Suprapubic skin (tissue), 4 donors: ENCODE measurements at places on chromosomes 5 and 9.

DNA sequence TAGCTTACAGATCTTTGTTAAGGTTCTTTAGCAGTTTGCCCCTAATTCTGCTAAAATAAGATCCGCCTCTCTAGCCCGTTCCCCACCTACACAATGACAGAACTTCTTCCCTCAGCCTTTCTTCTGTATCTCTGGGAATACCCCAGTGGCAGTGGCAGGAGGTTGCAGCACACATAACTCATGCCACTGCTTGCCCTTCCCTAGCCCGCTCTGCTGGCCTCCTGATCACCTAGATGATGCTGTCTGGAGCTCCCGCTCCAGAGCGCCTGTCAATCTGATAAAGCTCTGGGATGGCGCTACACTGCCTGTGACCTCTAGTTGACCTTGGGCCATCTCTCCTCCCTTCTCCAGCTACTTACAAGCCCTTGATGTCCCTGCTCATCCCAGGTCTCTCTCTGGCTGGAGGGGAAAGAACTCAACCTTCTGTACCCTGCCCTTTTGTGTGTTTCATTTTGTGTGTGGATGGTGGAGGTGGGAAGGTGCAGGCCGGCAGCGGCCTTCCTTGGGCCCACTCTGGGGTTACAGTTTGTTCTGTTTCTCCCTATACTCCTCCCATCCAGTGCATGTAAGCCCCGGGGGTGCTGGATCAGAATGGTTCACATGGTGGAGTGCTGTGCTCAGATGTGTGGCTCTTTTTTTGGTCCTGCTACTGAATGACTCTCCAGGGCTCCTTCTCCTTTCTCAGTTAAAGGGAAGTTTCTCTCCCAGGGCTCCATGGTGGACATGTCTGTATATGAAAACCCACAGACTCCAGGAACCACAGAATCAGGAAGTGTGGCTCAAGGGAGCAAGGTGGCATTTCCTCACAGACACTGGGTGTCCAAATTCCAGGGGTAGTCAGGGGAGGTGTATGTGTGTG, 29.1 kb downstream of the MTX3 start:
- H3K27ac ChIP-seq = no peak overlapping the region
- no peak overlapping the region for H3K4me3 ChIP-seq
- H3K27me3 ChIP-seq = no peaks in the 10 kb centered on the region
- H3K36me3 ChIP-seq = no peaks in the 10 kb centered on the region

- no peak overlapping the region for H3K27ac ChIP-seq
- H3K36me3 ChIP-seq = no peaks in the 10 kb centered on the region
- no peaks in the 10 kb centered on the region for H3K27me3 ChIP-seq
- H3K4me1 ChIP-seq = no peaks in the 10 kb centered on the region
Measured at GRCh38 chr5:5025098-5025773, 114.9 kb upstream of the ADAMTS16 start.

DNA sequence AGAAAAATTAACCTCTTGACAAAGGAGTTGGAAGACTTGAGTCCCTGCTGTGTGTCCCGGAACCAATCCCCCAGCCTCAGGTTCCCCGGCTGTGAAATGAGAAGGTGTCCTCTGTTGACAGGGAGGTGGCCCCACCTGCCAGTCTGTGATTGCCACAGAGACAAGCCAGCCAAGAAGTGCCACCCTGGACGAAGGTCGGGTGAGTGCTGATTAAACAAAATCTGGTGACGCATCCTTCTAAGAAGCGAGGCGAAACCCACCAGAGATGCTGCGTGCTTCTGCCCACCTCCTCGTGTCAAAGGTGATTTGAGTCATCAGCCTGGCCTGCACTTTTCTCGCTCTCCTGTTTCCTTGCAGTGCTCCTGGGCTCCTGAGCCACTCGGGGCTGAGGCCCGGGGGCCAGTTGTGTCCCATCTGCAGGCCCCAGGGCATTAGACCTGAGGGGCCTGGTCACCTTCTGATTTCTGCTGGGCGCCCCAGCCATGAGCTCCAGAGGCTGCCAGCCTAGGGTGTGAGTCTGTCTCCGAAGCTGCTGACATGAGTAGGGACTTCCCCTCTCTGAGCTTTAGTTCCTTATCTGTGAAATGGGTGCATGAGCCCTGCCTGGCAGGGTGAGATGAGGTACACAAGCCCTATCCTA, 28.7 kb downstream of the NEK6 start:
- H3K4me1 ChIP-seq = peaks cover 58% of the 10 kb centered on the region
- no peak for DNase-seq
- H3K27ac ChIP-seq = peak overlapping the region; percentile 76
- H3K36me3 ChIP-seq = peaks cover 4% of the 10 kb centered on the region
- H3K4me3 ChIP-seq = no peak overlapping the region
- no peaks in the 10 kb centered on the region for H3K27me3 ChIP-seq

GRCh38 chr5:172159016-172159415, 29.0 kb downstream of the STK10 start:
- H3K27me3 ChIP-seq = no peaks in the 10 kb centered on the region
- no peaks in the 10 kb centered on the region for H3K36me3 ChIP-seq
- H3K4me3 ChIP-seq = no peak overlapping the region
- no peak overlapping the region for H3K27ac ChIP-seq

DNA sequence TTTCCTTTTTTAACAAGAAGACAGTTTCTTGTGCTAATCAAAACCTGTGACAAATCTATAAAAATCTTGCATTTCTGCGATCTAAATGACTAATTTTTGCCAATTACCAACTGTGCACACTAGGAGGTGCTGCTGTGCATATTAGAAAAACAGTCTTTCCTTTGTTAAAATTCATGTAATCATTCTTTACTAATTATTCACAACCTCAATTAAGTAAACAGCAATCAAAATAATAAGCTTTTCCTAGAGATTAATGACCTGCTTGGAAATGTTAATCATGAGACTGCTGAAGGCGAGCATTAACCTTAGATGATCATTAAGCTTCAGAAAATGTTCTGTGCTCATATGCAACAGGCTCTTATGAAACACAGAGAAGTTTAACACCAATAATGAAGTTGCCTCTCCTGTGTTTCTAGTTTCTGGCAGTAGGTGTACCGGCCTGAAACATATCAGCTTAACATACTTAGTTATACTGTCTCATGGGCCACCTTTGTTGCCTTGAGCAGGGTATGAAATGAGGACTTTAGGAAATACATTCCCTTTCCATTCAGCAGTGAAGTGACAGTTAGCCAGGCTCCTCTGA, 17.7 kb downstream of the RFESD start:
- no peaks in the 10 kb centered on the region for H3K36me3 ChIP-seq
- no peak overlapping the region for H3K4me3 ChIP-seq
- no peak overlapping the region for H3K27ac ChIP-seq
- no peaks in the 10 kb centered on the region for H3K27me3 ChIP-seq
- DNase-seq = no peak
- H3K4me1 ChIP-seq = peaks cover 5% of the 10 kb centered on the region

GRCh38 chr9:5622016-5622415, 6.9 kb upstream of the RIC1 start:
- no peak overlapping the region for H3K4me3 ChIP-seq
- H3K4me1 ChIP-seq = peaks cover 39% of the 10 kb centered on the region

DNA sequence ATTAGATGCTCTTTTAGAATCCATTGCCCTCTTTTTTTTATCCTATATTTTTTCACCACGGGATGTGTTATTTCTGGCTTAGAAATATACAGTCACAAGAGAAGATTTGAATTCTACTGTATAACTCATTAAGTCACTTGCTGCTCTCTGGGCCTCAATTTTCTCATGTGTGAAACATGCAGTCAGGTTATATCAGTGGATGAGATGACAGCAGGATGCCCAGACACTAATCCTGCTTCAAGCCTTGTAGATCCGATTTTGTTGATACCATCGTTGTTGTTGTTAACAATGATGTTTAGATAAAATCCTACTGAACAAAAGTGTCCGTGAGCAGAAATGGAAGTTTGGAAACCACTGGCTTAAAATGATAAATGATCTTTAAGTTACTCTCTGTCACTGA, 421.9 kb upstream of the DMAC1 start:
- H3K27me3 ChIP-seq = no peaks in the 10 kb centered on the region
- H3K27ac ChIP-seq = no peak overlapping the region
- DNase-seq = no peak
- no peaks in the 10 kb centered on the region for H3K36me3 ChIP-seq
- H3K4me3 ChIP-seq = no peak overlapping the region

DNA sequence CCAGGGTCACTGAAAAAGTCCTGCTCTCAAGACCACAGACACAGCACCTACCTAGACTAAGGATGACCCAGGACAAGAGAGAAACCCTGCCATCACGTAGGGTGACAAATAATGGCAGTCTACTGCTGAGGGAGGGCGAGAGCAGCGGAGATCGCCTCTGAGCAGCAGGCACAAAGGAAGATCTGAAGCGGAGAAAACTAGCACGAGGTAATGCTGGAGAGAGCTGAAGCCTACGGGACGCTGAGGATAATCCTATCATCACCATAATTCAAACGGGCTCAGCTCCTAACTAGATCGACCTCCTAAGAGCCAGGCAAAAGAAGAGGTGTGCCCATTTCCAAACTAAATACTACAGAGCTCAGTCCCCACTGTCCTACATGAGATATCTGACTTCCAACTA, 41.3 kb downstream of the FBXO10 start:
- H3K27ac ChIP-seq = no peak overlapping the region
- H3K27me3 ChIP-seq = no peaks in the 10 kb centered on the region
- peaks cover 15% of the 10 kb centered on the region for H3K36me3 ChIP-seq
- DNase-seq = no peak

DNA sequence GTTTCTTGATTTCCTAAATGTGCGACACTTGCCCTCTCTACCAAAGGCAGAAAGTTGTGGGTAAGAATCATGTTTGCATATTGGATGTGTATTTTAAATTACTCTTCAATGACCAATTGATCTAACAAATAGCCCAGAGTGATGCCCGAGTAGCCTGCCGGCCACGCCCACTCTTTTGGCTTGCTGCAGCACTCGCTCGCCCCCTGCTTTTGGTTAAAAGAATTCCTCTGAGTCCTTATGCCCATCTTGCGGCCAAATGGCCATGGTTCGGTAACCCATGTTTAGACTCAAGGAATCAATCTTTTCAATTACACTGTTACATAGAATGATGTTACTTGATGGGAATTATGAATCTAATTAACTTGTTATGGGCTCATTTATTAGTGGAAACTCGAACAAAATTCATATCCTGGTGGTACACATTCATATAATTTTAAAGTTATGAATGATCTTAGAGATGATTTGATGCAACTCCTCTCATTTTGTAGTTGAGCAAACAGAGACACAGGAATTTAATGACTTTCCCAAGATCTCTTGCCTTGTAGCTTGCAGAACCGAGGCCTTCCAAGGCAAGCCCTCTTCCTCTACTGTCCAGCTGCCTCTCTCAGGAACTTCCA, 36.5 kb downstream of the PPIC start:
- no peak overlapping the region for H3K4me3 ChIP-seq
- no peak overlapping the region for H3K27ac ChIP-seq
- peaks cover 5% of the 10 kb centered on the region for H3K36me3 ChIP-seq
- H3K4me1 ChIP-seq = no peaks in the 10 kb centered on the region

GRCh38 chr5:90690307-90690706, 131.7 kb downstream of the ADGRV1 start:
- peaks cover 6% of the 10 kb centered on the region for H3K27me3 ChIP-seq
- no peak for DNase-seq
- H3K27ac ChIP-seq = no peak overlapping the region
- no peaks in the 10 kb centered on the region for H3K4me1 ChIP-seq
- H3K36me3 ChIP-seq = no peaks in the 10 kb centered on the region

GRCh38 chr5:22111320-22111719, 741.8 kb downstream of the CDH12 start:
- no peaks in the 10 kb centered on the region for H3K27me3 ChIP-seq
- DNase-seq = no peak
- H3K4me3 ChIP-seq = no peak overlapping the region
- H3K4me1 ChIP-seq = no peaks in the 10 kb centered on the region

GRCh38 chr9:121700165-121700831, 48.9 kb downstream of the DAB2IP start:
- peak; percentile 86 for DNase-seq
- H3K27me3 ChIP-seq = peaks cover 6% of the 10 kb centered on the region
- H3K4me3 ChIP-seq = peak overlapping the region; percentile 77
- peaks cover 65% of the 10 kb centered on the region for H3K4me1 ChIP-seq
- H3K36me3 ChIP-seq = no peaks in the 10 kb centered on the region

DNA sequence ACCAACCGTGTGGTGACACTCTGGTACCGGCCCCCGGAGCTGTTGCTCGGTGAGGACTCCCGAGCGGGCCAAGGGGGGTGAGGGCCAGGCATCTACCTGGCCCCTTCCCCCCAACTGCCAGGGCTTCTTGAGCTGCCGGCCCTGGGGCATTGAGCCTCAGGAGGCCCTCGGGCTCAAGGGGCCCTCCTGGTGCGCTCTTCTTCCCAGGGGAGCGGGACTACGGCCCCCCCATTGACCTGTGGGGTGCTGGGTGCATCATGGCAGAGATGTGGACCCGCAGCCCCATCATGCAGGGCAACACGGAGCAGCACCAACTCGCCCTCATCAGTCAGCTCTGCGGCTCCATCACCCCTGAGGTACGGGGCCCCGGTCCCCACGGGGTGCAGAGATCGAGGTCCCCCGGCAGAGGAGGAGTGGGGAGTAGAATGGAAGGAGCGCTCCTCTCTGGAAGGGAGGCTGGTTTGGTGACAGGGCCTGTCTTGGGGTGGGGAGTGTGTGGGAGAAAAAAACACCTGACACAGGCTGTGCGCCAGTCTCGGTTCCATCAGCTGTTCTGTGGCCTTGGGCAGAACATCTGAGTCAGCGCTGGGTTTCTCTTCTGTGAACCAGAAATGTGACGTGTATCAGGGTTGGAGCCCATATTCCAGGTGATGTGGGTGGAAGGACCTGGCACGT, 2.6 kb downstream of the CDK9 start:
- peaks cover 60% of the 10 kb centered on the region for H3K36me3 ChIP-seq
- no peak for DNase-seq
- no peak overlapping the region for H3K4me3 ChIP-seq
- H3K4me1 ChIP-seq = peaks cover 33% of the 10 kb centered on the region
- H3K27ac ChIP-seq = no peak overlapping the region

GRCh38 chr5:107470295-107470582, 200.5 kb downstream of the EFNA5 start:
- H3K27ac ChIP-seq = no peak overlapping the region
- H3K27me3 ChIP-seq = no peaks in the 10 kb centered on the region
- no peak overlapping the region for H3K4me3 ChIP-seq
- no peak for DNase-seq
- peaks cover 83% of the 10 kb centered on the region for H3K4me1 ChIP-seq

- no peaks in the 10 kb centered on the region for H3K4me1 ChIP-seq
- H3K36me3 ChIP-seq = no peaks in the 10 kb centered on the region
- no peak overlapping the region for H3K27ac ChIP-seq
- no peaks in the 10 kb centered on the region for H3K27me3 ChIP-seq
Measured at GRCh38 chr5:104573949-104574709, 1011.5 kb upstream of the NUDT12 start.

GRCh38 chr5:156624686-156625085, 225.4 kb upstream of the PPP1R2B start:
- H3K4me3 ChIP-seq = no peak overlapping the region
- no peaks in the 10 kb centered on the region for H3K27me3 ChIP-seq
- H3K27ac ChIP-seq = no peak overlapping the region

- no peaks in the 10 kb centered on the region for H3K27me3 ChIP-seq
- H3K4me3 ChIP-seq = no peak overlapping the region
- no peak overlapping the region for H3K27ac ChIP-seq
Measured at GRCh38 chr5:133596049-133596448, 16.3 kb downstream of the FSTL4 start.
